ENCODE measurements at places on chromosomes 2 and 18. TPM values are rescaled to one million over a fixed set of nuclear protein-coding genes. Genes with fewer than 3 reads are reported as not detected.

DNA sequence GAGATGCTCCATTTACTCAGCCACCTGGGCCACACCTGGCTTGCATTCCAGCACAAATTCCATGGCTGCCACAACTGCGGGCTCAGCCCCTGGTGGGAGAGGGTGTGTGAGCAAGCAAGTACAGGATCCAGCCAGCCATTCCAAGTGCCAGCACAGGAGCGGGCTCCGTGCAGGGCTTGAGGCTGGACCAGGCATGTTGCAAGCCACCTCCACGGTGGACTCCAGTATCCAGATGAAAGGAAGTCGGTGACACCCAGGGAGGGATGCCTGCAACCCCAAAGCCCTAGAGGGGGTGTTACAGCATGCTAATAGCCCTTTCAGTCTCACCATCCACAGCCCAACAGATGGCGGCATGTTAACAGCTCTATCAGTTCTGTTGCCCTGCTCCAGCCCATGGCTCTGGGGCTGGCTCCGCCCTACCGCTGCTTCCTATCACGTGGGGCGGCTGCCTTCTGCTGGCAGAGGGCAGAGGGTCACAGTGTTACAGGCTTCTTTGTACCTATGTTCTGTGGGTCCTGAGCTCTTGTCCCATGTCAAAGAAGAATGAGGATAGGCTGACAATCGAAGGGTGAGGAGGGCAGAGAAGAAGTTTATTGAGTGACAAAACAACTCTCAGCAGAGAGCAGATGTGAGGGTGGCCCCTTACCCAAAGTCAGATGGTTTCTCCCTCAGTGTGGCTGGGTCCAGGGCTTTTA, 11.7 kb upstream of the GORASP2 start:
- no peaks in the 10 kb centered on the region for H3K27me3 ChIP-seq
- H3K4me1 ChIP-seq = no peaks in the 10 kb centered on the region
- H3K36me3 ChIP-seq = no peaks in the 10 kb centered on the region
- no peak overlapping the region for H3K4me3 ChIP-seq
- H3K27ac ChIP-seq = no peak overlapping the region
- no peak for DNase-seq

DNA sequence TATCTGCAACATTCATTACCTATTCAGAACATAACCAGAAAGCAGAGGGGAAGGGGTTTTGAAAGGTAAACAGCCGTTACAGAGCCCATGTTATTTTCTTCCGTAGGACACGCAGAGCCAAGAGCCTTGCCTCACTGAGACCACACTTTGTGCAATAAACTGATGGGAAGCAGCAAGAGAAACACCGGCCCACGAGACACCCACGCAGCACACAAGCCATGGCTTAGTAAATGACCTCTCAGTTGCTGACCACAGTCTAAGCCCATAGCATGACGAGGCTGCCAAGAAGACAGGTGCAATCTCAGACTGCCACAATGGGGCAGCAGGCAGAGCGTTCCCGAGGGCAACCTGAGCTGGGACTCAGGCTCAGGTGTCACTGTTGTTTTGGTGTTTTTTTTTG, 59.6 kb downstream of the CABYR start:
- H3K27me3 ChIP-seq = no peaks in the 10 kb centered on the region
- DNase-seq = no peak
- H3K4me1 ChIP-seq = no peaks in the 10 kb centered on the region
- H3K4me3 ChIP-seq = no peak overlapping the region
- no peaks in the 10 kb centered on the region for H3K36me3 ChIP-seq

DNA sequence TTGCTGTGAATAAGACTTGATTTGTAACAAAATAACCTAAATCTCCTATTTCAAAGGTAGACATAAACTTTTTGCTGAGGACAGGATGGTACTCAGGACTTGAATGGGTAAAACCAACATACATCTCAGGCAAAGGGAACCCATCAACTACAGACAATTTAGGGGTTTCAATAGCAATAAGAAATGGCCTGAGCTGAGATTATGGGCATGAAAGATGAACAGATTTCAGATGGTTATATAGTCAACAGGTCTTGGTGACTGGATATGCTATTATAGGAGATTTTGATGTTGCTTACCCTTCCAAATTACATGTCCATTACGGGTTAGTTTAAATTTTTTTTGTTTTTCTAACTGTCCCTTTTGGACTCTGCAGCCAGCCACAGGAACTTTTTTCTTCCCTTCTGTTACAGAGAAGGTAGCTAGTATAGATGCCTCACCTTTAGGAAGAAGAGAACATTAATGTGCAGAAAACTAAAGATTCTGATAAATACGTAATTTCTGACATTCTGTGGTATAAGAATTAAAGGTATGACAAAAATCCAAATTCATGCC, 4.6 kb downstream of the RPS27A start:
- H3K4me1 ChIP-seq = peaks cover 14% of the 10 kb centered on the region
- no peak overlapping the region for H3K27ac ChIP-seq
- H3K4me3 ChIP-seq = no peak overlapping the region

GRCh38 chr2:103445347-103445746, 683.5 kb downstream of the TMEM182 start:
- no peak overlapping the region for H3K27ac ChIP-seq
- no peaks in the 10 kb centered on the region for H3K36me3 ChIP-seq
- no peaks in the 10 kb centered on the region for H3K4me1 ChIP-seq
- DNase-seq = peak; percentile 56
- H3K4me3 ChIP-seq = no peak overlapping the region

Gene CKAP2L
- total RNA-seq = 4.0 TPM

Gene GPR75
- total RNA-seq = 2.8 TPM

Gene KCNF1
- 0.83 TPM for total RNA-seq

Gene VSNL1
- total RNA-seq = 1.9 TPM

Gene HAAO
- total RNA-seq = 12.5 TPM
